ENCODE measurements at places on chromosomes 12 and 14.

DNA sequence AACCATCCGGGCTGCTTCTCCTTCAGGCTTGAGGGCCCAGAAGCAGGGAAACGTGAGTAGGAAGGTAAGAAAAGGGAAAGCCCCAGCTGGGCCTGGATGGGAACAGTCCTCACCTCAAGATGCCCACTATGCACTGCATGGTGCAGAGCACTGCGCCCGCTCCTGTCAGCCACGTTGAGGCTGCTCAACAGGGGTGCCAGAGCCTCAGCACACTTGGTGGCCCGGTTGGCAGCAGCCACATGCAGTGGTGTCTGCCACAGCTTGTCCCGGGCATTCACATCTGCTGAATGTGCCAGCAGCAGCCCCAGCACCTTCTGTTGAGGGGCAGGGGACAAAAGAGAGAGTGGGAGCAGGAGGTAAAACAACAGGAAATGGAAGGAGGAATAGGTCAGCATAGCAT, 2.5 kb downstream of the ANKRD52 start:
- no peak for DNase-seq

- no peak for DNase-seq
Observed at GRCh38 chr12:68028647-68029046, 39.4 kb downstream of the IFNG-AS1 start.

DNA sequence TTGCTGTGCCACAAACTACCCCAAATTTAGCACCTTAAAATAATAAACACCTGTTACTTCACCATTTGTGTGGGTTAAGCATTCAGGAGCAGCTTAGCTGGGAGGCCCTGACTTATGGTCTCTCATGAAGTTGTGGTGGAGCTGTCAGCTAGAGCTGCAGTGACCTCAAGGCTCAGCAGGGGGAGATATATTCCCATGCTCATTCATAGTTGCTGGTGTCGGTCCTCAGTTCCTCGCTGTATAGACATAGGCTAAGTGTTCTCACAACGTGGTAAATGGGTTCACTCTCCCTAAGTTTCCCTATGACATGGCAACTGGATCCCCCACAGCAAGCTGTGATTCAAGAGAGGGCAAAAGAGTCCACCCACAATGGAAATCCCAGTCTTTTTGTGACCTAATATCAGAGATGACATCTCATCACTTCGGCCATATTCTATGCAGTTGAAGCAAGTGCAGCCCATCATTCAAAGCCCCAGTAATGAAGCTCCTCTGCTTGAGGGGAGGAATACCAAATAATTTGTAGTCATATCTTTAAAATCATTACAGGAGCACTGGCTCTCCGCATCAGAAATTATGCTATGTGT, 41.1 kb downstream of the PRB3 start:
- DNase-seq = no peak

- DNase-seq = no peak
Observed at GRCh38 chr12:27361372-27361771, 28.7 kb downstream of the BMAL2 start.

DNA sequence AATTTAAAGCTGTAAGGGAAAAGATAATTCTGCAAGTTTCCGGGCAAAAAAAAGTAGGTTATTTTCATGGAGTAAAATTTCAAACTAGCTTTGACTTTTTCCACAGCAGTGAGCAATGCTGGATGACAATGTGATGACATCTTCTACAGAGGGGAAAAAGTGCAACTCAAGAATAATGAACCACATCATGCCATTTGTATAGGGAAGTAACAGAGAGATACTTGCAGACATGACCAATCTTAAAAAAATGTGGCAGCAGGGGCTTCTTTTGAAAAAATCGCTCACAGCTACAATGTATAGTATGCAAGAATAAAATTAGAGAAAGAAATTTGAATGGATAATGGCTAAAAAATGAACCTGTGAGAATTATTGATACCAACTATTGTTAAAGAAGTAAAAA, 115.5 kb downstream of the DHRS2 start:
- DNase-seq = no peak

GRCh38 chr12:107478881-107479280, 206.7 kb upstream of the PWP1 start:
- no peak for DNase-seq

DNA sequence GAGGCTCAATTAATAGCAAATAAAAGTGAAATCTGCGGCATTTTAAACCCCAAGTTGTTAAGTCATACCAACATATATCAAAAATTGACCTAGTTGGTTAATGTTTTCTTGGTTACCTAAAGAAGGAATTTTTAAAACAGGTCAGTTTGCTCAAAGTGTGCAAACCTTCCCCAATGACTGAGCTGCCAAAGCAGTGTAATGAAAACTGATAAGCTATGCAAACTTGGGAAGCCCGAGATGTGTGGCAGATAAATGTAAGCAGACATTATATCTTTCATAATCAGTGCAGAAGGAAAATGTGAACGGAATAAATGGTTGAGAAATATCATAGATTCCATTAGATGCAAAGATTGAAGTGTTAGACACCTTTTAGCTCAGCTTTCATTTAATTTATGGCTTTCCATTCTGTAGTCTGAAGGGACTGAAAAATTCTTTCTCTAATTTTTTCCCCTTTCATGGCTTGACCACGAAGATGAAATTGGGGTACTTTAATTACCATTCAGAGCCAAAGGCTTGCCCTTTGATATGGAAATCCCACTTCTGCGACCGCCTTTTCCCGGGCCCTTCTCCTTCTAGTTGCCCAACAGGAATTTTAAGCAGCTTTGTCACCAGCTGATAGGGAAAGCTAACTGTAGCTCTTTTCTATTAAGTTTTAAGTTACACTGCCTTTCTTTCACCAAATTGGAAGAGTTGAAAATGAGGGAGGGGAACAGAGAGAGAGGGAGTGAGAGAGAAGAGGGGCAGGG, 306.6 kb upstream of the SOX5 start:
- DNase-seq = no peak

- no peak for DNase-seq
Observed at GRCh38 chr12:41055875-41056577, 132.1 kb upstream of the PDZRN4 start.

DNA sequence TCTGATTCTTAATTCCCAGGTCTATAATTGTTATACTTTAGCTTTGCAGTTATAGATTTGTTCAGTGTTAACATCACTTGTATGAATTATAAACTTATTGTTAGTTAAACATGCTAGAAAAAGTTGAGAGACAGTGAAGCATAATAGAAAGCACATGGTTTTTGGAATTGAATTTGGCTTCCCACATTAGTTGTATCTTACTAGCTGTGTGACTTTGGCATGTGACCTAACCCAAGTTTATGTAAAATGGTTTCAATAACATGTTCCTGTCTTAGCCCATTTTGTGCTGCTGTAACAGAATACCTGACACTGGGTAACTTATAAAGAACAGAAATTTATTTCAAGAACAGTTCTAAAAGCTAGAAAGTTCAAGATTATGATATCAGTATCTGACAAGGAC, 146.3 kb downstream of the PDE3A start:
- no peak for DNase-seq

DNA sequence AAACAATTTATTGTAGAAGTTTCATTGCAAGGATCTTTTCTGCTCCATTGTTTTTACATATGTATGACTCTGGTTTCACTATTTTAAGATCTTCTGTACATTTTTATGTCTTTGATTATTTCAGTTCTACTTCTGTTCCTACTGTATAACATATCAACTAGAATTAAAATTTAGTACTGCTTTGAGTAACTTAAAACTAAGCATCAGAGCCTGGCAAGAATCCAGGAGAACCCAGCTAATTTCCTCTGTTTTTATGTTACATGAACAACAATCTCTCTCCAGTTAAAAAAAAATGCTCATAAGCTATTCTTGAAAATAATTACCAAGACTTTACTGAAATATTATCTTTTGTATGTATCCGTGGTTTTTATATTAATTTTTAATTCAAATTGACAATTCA, 370.7 kb downstream of the TMTC2 start:
- DNase-seq = no peak

GRCh38 chr12:30882706-30883105, 43.8 kb upstream of the TSPAN11 start:
- no peak for DNase-seq

DNA sequence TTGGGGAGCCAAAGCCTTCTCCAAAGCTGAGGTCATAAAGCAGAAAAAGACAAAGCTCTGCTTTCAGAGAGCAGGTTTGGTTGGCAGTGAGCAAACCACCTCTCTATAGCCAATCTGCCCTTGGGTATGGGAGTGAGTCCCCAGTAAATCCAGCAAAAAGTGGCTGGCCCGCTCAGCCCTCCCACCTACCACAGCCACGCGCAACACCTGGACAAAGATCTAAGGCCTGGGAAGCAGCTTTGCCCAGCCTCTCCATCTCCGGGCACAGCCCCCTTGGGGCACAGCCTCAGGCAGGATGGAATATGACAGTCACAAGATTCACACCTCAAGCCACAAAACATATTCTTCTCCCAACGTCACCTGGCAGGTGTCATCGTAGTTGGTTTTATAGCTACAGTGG, 211.7 kb upstream of the EEA1 start:
- no peak for DNase-seq

GRCh38 chr14:103820908-103821307, 26.5 kb downstream of the PPP1R13B start:
- DNase-seq = no peak

Data from stimulated activated CD8-positive, alpha-beta memory T cell treated with anti-CD3 and anti-CD28 coated beads, Interleukin-2, amount 100 ng/mL, for 1 hour (primary cell).